ENCODE measurements at places on chromosomes 6 and 20.

DNA sequence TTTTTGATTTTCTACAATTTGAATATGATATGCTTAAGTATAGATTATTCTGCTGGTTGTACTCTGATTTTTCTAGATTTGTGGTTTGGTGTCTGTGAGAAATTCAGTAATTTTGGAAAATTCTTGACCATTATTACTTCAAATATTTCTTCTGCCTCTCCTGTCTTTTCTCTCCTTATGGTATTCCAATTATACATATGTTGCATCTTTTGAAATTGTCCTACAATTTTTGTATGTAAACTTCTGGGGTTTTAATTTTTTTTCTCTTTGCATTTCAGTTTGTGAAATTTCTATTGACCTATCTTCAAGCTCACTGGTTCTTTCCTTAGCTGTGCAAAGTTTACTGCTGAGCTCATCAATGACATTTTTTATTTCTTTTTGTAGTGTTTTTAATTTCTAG, 534.4 kb upstream of the SLC35B3 start:
- no peak for DNase-seq

DNA sequence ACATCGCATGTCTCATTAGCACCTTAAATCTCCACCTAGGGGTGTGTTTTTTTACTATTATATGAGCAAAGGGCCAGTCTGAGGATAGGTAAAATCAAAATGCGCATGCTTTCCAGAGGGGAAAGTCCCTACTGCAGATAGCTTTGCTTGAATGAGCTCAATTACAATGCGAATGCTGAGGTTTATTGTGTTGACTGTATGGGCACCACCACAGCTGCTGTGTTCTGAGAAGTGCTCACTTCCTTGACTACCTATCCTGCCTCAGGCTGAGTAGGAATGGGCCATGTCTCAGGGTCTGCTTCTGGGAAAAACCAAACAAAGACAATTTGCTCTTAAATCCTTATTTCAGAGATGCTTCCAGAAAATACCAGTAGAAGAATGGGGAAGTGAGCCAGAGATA, 36.6 kb downstream of the MOCS1 start:
- DNase-seq: no peak

GRCh38 chr20:63084563-63084927, 77.8 kb upstream of the BHLHE23 start:
- DNase-seq: no peak

- DNase-seq: no peak
Observed at GRCh38 chr6:156928126-156928525, 150.9 kb downstream of the ARID1B start.

GRCh38 chr20:35912881-35913280, 41.4 kb downstream of the SCAND1 start:
- DNase-seq: no peak

- no peak for DNase-seq
Observed at GRCh38 chr6:147287869-147288271, 83.7 kb downstream of the STXBP5 start.

DNA sequence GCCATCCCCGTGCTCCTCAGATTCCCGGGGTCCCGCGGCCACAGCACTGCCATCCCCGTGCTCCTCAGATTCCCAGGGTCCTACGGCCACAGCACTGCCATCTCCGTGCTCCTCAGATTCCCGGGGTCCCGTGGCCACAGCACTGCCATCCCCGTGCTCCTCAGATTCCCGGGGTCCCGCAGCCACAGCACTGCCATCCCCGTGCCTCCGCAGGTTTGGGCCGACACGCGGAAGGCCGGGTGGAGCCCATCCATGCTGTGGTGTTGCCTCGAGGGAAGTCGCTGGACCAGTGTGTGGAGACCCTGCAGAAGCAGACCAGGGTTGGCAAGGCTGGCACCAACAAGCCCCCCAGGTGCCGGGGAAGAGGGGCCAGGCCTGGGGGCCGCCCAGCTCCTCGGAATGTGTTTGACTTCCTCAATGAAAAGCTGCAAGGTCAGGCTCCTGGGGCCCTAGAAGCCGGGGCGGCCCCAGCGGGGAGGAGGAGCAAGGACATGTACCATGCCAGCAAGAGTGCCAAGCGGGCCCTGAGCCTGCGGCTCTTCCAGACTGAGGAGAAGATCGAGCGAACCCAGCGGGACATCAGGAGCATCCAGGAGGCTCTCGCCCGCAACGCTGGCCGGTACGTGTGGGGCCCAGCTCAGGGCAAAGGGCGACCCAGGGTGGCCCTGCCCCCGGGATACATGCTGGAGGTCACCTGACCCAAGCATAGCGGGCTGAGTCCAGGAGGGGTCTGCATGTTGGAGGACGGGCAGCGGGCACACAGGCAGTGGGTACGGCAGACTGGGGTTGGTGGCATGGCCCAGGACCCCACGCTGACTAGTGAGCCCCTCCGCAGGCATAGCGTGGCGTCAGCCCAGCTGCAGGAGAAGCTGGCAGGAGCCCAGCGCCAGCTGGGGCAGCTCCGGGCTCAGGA, 1.3 kb upstream of the LIME1 start:
- DNase-seq: no peak

DNA sequence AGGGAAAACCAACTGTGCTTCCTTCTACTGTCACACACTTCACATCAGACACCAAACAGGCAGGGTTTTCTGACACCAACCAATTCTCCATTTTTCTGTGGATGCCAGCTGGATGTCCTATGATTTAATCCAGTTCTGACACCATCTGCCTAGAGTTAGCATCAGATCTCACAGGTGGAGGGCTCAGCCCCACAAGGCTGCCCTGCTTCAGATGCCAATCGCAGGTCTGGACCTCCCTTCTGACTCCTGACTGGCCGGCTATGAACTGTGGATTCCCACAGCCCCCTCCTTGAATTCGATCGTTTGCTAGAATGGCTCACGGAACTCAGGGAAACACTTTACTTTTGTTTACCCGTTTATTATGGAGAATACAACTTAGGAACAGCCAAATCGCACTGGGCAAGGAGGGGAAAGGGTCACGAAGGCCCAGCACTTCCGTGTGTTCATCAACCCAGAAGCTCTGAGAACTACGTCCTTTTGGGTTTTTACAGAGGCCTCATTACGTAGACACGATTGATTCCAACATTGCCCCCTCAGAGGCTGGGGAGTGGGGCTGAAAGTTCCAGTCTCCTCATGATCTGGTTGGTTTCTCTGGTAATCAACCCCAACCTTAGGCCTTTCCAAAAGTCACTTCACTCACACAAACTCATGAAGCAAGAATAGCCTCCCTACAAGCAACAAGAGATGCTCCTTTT, 25.4 kb upstream of the MAS1 start:
- no peak for DNase-seq

DNA sequence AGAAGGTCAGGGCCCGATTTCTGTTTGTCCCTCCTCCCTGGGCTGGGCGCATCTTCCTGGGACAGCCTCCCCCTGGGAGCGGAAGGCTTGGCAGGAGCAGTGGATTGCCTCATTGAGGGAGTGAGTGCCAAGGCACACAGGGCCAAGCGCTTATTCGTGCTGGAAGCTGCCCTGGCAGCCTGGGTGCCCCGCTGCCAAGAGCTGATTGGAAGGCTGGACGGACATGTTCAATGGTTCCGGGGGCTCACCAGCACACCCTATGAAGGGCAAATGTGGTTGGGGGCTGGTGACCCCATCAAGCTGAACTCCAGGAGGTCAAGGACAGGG, 10.3 kb upstream of the ZNF831 start:
- no peak for DNase-seq

DNA sequence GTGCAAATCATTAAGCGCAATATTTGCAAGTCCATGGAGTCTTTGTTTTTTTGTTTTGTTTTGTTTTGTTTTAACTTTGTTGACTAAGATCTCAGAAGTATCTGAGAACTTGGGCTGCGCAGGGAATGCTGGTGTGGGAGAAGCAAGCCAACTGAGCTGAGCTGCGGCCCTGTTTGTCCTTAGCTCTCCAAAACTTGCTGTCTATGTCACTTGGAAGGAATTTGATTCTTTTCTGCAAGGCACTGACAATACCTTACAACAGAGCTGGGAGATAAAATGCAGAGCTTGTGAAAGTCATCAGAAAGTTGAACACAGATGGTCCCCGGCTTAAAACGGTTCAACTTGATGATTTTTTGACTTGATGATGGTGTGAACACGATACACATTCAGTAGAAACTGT, 5.4 kb downstream of the SLC22A23 start:
- no peak for DNase-seq
